ENCODE measurements at places on chromosomes 7 and 10.
A peak's percentile ranks its signal among the peaks of the same experiment; 100 is the strongest.

DNA sequence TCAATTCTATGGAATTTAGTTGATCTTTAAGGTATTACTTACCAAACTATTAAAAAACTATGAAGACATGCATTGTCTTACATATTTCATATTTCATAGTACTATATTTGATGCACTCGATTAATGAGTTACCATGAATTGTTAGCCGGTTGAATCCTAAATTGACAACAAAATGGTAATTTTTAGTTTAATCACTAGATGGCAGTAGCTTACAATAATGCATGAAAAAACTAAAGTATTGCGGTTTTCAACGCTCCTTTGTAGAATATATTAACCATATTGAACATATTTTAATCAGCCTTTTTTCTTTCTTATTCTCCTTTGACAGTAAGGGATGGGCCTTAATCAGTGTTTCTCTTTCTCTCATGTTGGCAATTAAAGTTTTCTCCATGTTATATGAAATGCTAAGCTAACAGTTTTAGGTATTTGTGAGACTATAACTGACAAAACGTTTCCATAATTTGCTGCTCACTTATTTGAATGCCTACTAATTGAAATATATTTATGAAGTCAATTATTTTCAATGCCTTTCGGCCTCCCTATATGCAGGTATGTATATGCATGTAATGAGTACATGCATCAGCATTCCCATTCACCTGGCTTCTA, 48.5 kb upstream of the ARL4A start:
- DNase-seq = peak; percentile 44

DNA sequence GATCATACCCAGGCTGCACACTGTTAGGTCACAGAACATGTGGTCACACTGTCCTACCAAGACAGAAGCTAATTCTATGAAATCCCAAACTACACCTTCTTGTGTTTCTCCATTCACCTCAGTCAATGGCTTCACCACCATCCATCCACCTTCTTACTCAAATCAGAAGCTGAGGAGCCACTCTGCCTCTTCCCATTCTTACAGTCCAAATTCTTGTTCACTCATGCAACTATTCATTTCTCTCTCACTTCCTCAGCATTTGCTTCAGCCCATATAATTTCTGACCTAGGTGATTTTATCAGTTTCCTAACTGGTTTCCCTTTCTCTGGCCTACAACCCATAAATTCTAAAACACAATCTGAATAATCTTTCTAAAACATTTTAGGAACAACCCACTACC, 229.2 kb downstream of the LRRN3 start:
- DNase-seq = no peak

- peak; percentile 62 for DNase-seq
Observed at GRCh38 chr10:69124563-69125268, 738 bp downstream of the VPS26A start.

- DNase-seq = no peak
Observed at GRCh38 chr7:4014346-4015050, 667.6 kb upstream of the FOXK1 start.

DNA sequence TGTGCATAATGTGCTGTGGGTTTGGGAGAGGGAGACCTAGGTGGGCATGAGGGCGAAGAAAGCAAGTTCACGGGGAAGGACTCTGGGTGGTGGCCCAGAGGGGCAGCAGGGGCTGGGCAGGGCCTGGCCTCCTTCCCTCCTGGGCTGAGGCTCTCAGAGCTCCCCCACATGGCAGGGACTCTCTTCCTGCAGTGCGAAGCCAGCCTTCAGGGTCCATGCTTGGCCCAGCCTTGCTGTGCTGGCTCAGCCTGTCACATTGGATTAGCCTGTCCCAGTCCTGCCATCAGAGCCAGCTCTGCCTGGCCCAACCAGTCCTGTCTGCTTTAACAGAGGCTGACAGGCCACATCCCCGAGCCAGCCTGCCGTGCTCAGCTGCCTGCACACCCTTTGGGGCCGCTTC, 20.4 kb upstream of the ZNF488 start:
- no peak for DNase-seq

DNA sequence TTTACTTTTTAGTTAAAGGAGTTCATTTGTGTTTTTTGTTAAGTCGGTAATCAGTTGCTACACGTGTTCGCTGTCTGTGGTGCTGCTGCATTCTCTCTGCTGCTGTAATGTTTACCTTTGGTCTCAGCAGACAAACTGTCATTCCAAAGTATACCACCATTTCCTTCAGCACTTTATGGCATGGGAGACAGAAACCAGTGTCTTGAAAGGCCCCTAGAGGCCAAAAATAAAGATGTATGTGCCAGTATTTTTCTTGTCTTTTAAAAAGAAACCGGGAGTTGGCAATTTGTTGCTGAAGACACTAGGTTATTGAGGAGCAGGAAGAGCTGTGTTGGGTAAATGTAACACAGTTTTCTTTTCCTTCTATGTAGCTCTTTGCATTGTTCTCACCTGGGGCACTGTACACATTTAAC, 24.1 kb downstream of the ZNF92 start:
- DNase-seq = peak; percentile 69

DNA sequence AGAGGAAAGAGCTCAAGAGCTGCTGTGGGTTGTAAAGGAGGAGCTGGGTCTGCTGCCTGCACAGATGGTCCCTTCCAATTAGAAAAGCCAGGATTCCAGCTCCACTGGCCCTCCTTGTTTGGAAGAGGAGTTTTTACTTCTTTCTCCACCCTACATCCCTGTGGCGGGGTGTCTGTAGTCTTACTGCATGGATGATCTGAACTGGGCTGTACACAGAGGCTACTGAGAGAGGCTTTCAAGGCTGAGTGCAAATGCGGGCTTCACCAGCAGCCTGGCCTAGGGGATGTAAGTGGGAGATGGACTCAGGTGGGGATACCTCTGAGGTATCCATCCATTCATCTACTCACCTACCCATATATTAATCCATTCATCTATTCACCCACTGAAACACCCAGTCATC, 7.1 kb upstream of the CXCL12 start:
- DNase-seq = no peak

DNA sequence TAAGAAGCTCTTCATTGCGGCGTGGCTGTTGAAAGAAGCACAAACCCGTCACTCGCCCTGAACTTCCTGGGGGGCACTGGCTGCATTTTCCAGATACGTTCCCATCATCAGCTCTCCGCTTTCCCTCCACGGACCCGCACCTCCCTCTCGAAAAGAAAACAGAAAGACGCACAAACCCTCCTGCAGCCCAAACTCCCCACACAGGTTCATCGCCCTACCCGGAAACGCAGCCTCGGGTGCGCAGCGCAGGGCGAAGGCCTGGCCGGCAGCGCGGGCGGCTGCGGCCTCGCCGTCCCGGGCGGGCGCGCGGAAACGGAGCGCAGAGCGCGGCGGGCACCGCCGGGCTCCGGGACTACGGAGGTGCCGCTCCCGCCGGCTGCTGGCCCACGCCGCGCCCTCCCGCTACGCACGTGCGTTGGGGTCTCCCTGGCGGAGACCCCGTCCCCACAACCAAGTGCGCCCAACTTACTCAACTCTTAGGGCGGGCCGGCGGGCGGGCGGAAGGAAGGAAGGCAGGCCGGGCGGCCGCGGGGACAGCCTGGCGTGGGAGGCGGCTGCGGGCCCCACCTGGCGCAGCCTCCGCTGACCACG, 822 bp downstream of the ZNF800 start:
- DNase-seq = peak; percentile 34

- peak; percentile 24 for DNase-seq
Observed at GRCh38 chr10:28201410-28202400, 101.2 kb downstream of the MPP7 start.

DNA sequence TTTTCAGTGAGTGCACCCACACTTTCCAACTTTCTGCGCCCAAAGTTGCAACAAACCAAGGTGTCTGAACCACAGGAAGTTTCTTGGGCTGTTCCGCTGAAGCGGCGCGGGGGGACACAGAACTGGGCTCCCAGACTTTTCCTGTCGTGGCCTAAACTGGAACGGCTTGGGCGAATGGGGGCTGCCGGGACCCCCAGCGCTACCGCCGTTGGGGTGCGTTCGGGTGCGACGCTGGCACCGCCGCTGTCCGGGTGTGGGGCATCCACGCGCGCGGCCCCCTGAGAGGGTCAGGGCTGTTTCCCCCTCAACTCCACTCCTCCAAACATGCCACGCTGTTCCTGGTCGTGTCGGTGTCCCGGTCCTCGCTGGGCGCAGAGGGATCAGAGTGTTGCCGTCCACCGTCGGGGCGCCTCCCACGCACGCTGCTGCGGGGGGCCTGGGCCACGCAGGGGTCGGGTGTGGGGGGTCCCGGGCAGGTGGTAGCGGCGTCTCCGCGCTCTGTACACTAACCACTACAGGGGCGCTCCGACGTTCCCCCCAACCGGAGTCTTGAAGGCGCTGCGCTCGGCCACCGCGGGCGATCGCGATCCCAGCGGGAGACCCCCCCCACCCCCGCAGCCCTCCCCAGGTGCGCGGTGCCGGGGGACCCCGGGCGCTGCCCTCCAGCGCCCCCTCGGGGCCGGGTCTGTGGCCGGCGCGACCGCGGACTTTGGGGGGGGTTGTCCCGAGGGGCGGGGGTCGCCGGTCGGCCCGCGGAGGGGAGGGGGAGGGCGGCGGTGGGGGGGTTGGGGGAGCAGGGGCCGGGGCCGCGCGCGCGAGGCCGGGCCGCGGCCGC, 2.2 kb upstream of the CUX1 start:
- peak; percentile 23 for DNase-seq

- peak; percentile 56 for DNase-seq
Observed at GRCh38 chr10:73827346-73828089, 16.1 kb upstream of the NDST2 start.

DNA sequence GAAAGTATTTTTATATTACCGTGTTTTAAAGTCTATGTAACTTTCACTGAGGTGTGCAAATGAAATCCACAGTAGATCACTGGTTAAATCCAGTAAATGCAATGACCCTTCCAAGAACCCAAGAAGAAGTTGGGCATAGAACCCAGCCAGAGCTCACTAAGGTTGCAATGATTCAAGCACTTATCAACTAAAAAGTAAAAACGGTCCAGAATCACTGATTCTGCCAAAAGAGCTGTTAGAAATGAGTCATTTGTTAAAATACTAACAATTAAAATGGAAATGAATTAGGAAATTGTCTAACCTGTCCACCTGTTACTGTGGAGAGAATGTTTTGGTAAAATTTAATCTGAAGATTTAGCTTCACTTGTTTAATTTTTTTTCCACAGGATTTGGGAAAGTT, 74.4 kb downstream of the ANK3 start:
- no peak for DNase-seq

- no peak for DNase-seq
Observed at GRCh38 chr7:97844036-97844435, 28.2 kb downstream of the ASNS start.

GRCh38 chr10:80516506-80517075, 21.1 kb upstream of the SH2D4B start:
- DNase-seq = no peak

DNA sequence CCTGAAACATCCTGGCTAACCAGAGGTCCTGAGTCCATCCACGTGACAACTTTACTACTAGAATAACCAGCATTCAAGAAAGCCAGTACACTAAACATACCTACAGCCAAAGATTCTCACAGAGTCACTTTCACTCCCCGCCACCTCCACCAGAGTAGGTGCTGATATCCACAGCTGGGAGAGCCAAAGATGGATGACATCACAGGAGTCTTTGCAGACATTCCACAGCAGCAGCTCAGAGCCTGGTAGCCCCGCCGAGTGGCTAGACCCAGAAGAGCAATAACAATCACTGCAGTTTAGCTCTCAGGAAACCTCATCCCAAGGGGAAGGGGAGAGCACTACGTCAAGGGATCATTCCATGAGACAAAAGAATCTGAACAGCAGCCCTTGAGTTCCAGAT, 13.5 kb upstream of the ADAM22 start:
- peak; percentile 16 for DNase-seq

DNA sequence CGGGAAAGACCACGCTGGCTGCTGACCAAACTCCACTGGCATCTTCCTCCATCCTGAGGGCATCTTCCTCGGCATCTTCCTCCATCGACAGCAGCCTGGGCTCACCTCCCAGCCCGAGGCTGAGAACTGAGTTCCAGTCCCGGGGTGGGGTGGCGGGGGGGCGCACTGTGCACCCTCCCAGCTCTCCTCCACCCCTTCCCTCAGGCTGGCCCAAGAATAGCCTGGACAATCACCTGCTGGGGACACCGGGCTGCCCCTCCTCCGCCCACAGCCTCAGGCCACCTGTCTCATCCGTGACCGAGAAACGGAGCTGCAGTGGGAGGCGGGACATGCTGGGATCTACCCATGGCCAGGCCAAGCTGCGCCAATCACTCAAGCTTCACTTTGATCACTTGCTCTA, 37.2 kb downstream of the DIP2C start:
- DNase-seq = no peak

- DNase-seq = no peak
Observed at GRCh38 chr7:44983742-44984477, 5.1 kb upstream of the MYO1G start.

DNA sequence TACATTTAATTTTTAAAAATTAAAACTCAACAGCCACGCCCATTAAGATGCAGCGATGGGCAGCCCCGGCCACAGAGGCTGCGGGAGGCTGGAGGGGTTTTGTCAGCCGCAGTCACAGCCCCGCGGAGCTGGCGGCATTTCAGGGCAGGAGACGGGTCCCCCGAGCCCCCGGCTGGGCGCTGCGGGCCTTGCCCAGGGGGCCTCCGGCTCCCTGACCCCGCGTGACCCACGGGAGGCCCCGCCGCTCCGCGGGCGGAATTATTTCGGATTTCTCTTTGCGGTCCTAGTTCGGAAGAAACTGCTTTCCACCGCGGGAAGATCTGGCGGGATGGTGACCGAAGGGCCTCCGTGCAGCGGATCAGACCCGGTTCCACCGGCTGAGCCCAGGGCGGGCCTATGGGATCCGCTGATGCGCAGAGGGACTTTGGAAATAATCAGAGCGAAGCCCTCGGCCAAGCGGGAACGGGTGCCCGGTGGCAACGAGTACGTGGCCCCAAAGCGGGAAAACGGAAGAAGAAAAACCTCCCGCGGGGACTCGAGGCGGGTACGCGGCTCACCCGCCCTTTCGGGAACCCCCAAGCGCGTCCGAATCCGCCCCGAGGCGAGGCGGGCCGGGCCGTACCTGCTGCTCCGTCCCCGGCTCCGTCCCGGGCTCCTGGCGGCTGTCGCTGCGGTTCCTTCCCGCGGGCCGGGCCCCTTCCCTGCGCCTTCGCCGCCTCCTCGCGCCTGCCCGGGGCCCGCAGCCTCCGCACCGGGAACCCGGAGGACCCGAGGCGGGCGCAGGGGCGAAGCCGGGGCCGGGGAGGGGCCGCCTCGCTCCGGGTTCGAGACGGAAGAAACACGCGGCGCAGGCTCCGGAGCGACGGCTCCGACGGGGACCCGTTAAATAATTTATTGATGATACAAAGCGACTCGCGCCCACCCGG, 1.7 kb downstream of the NKX6-2 start:
- DNase-seq = no peak
